Activated CD8-positive, alpha-beta memory T cell treated with anti-CD3 and anti-CD28 coated beads for 1 hour (primary cell): ENCODE measurements at places on chromosomes 5 and 9.

GRCh38 chr9:83434254-83434653, 103.9 kb downstream of the FRMD3 start:
- DNase-seq = no peak

DNA sequence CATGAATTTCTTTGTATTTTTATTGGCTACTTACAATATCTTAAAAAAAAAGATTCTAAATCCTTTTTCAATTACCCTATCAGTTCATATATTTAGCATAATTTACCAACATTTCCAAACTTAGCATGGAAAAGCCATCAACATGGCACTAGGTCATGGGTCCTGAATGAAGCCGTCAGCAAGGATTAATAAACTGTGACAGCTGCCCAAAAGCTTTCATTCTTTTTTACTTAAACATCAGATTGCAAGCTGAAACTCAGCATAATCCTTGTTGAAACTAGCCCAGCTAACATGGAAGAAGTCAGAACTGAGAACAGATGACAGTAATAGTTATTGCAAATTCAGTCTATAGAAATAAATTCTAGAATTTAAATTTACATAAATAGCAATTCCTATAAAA, 209.8 kb downstream of the ADAMTS6 start:
- DNase-seq = no peak

GRCh38 chr5:135246605-135246922, 152.5 kb downstream of the MACROH2A1 start:
- no peak for DNase-seq

GRCh38 chr5:5882706-5883105, 460.2 kb downstream of the ICE1 start:
- DNase-seq = no peak

- no peak for DNase-seq
Observed at GRCh38 chr9:35980289-35981011, 22.5 kb upstream of the OR2S2 start.

DNA sequence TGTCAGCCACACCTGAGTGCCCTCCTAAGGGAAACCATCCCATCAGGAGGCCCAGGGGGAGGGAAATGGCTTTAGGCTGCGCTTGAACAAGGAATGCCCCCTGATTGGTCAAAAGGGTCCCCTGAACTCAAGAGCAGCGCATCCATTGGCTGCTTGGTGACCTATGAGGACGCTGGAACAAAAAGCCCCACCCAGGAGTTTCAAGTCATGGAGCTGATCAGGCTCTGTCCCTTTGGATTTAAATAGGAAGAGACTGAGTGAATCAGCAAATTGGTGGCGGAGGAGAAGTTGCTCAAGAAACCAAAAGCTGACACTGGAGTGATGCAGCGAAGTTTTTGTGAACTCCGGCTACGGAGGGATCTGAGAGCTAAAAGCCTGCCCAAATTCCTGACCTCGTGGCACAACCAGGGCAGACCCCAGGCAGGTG, 66.7 kb downstream of the SMIM23 start:
- DNase-seq = no peak

- DNase-seq = no peak
Observed at GRCh38 chr5:7856855-7857254, 5.9 kb upstream of the CFAP90 start.

DNA sequence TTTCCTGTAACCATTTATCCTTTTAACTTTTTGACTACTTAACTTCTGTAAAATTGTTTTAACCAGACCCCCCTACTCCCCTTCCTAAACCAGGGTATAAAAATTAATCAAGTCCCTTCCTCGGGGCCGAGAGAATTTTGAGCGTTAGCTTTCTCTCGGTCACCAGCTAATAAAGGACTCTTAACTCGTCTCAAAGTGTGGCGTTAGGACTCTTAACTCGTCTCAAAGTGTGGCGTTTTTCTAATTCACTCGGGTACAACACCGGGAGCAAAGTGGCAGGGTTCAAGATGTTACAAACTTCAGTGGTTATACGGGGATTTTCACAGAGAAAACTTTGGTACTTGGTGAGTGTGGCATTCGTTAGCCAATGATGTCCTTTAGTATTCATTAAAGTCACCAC, 39.7 kb upstream of the PPP1R26 start:
- no peak for DNase-seq
